ENCODE measurements at places on chromosomes 13 and 19.

GRCh38 chr13:112079696-112080095 is 12.7 kb downstream of the SOX1 start:
- no peak for DNase-seq

- no peak for DNase-seq
Observed at GRCh38 chr19:16005925-16006324, 57.1 kb downstream of the OR10H4 start.

GRCh38 chr13:101942535-101943157 is 459.2 kb downstream of the FGF14 start:
- DNase-seq: no peak

GRCh38 chr13:109255141-109255856 is 531.1 kb downstream of the IRS2 start:
- DNase-seq: no peak

- DNase-seq: no peak
Observed at GRCh38 chr13:27972478-27972820, 3.3 kb upstream of the CDX2 start.
